CD4-positive, alpha-beta T cell treated with Interleukin-12 subunit alpha and Interleukin-12 subunit beta, for 1 hour (primary cell): ENCODE measurements at places on chromosomes 16 and 17.

GRCh38 chr16:3876695-3877094, 3.8 kb downstream of the CREBBP start:
- DNase-seq, result no peak

DNA sequence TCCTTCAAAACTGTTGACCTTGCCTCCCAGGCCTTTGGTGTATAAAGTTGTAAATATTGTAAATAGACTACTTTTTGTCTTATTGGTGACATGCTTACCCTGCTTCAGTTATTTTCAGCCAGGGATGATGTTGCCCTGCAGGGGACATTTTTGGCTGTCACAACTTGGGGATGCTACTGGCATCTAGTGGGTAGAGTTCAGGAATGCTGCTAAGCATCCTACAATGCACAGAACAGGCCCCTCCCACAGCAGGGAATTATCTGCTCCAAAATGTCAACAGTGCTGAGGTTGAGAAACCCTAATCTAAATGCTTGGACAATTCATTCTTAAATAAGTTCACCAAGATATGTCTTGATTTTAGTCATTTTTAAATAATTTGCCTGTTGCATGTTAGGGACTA, 459.8 kb downstream of the PMP22 start:
- DNase-seq, result no peak

DNA sequence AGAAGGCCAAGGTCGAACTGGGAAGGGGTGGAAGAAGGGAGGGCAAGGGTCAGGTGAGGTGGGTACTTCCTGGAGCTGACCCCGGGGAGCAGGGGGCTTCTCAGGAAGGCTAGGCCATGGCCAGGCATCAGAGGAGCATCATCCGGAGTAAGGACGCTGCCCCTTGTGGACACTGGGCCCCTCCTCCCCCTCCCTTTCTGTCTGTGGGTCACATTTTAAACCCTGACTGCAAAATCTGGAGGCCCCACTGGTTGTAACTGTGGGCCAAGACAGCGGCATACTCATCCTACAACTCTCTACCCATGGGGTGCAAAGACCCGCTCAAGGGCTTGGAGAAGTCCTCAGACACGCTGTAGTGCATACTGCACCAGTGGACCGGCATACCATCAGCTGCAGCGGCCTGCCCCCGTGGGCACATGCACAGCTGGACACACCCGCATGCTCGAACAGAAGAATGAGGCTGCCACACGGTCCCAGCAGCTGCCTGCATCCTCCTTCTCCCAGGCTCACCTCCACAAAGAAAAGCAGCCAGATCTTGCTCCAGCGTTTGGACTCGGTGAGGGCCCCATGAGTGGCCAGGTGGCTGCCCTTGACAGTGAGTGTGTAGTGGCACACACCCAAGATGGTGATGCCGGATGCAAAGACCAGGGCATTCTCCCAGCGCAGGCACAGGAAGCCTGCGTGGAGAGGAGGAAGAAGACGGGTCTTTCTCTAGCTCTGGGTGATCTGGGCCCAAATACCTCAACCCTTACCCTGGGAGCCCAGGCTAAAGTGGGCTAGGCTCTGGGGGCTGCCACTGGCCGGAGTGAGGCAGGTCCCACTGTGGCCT, 1.2 kb downstream of the FADS6 start:
- DNase-seq, result no peak

GRCh38 chr17:37488607-37489196, 989 bp upstream of the DUSP14 start:
- peak; percentile 52 for DNase-seq

GRCh38 chr16:19765860-19766553, 47.9 kb downstream of the IQCK start:
- no peak for DNase-seq

DNA sequence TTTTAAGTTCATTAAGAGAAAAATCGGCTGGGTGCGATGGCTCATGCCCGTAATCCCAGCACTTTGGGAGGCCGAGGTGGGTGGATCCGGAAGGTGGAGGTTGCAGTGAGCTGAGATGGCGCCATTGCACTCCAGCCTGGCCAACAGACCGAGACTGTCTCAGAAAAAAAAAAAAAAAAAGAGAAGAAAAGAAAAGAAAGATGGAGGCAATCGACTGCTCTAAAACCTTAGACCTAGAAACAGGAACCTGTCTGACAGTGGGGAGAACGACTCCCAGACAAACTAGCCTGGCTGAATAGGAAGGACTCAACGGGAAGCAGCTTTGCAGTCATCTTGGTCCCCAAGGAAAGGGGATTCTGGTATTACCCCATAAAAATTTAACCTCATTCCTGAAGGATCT, 13.7 kb downstream of the MRC2 start:
- DNase-seq, result no peak

DNA sequence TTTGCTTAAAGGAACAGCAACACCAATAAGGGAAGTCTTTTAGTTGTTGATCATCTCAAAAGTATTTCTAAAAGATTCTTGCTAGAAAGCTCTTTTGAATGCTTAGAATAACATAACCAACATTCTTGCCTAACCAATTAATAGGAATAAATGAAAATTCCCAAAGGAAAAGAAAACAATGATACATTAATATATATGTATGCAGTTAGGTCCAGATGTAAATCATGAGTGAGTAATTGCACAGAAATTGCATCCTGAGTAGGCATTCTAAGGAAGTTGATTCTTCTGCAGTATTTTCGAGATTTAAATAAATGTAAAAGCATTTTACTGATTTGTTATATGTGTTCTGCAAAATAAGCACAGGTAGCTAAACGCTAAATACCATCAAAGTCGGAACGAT, 22.1 kb downstream of the COX10 start:
- no peak for DNase-seq

DNA sequence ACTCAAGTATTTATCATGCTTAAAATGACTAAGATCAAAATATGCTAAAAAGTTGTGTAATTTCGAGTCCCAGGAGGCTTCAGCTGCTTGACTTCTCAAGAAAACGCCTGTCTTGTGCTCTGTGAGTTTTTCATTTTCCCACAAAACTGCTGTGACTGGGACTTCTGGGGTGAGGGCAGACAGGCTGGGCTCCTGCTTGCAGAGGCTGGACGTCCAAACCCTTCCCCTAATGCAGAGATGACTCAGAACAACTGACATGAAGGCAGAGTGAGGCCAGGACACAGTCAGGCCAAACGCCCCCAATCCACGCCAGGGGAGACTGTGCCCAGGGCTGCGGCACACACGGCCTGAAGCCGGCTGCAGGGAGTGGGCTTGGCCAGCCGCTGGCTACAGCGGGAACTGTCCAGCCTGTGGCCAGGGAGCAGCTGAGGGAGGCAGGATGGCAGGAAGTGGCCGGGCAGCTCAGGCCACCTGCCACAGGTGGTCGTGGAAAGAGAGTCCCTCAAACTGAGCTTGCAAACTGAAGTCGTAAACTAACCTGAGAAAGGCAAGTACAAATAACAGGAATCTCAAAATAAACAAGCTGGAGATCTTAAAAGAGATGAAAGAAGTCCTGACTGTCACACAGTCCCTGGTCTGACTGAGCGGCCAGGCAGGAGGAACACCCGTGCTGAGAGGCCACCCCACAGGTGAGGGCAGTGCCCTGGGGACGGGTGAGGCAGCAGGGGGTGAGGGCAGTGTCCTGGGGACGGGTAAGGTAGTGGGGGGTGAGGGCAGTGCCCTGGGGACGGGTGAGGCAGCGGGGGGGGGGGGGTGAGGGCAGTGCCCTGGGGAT, 21.3 kb upstream of the HEXD start:
- DNase-seq, result no peak
